Activated CD4-positive, alpha-beta memory T cell treated with anti-CD3 and anti-CD28 coated beads for 36 hours (primary cell): ENCODE measurements at places on chromosomes 1 and 21. TPM values are rescaled to one million over a fixed set of nuclear protein-coding genes. Genes with fewer than 3 reads are reported as not detected.

The IFI16 gene
- 215 TPM for total RNA-seq

The SF3B4 gene
- 72.7 TPM for total RNA-seq

The RPTN gene
- not detected for total RNA-seq

The GSTM2 gene
- 11.9 TPM for total RNA-seq

The ALX3 gene
- not detected for total RNA-seq

The BCAN gene
- total RNA-seq = not detected

The LRRC39 gene
- total RNA-seq = 0.17 TPM

DNA sequence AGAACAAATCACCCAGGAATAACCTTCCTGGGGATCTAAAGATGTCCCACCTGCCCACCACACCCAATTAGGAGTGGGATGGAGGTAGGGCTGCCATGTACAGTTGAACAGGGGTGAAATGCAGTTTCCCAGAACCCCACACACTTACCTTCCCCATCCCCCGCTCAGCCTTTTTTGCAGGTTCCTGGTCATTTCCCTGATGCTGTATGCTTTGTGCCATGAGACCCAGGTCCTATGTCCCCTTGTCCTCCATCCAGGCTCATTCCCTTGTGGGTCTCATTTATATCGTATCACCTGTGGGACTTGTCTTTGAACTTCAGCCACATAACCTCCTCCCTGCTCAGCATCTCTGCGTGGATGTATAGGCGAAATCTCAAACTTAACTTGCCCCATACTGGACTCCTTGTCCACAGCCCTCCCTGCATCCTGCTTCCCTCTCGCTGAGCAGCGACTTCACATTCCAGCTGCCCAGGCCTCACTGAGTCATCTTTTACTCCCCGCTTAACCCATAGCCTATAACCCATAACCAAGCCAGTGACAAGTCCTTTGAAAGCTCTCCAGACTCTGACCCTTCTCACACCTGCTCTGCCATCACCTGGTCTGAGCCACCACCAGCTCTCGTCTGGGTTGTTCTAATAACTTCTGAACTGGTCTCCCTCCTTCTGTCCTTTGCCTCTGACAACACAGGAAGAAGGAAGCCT, 4.7 kb downstream of the LDLRAD2 start:
- H3K4me3 ChIP-seq = no peak overlapping the region
- H3K27ac ChIP-seq = no peak overlapping the region
- H3K4me1 ChIP-seq = peaks cover 4% of the 10 kb centered on the region
- no peaks in the 10 kb centered on the region for H3K36me3 ChIP-seq
- no peak for DNase-seq
- peaks cover 9% of the 10 kb centered on the region for H3K27me3 ChIP-seq

GRCh38 chr21:46163380-46163779, 8.0 kb upstream of the FTCD start:
- no peak overlapping the region for H3K27ac ChIP-seq
- DNase-seq = no peak
- H3K4me3 ChIP-seq = no peak overlapping the region
- H3K27me3 ChIP-seq = no peaks in the 10 kb centered on the region
- no peaks in the 10 kb centered on the region for H3K4me1 ChIP-seq

- H3K27me3 ChIP-seq = peaks cover 15% of the 10 kb centered on the region
- no peaks in the 10 kb centered on the region for H3K4me1 ChIP-seq
- DNase-seq = no peak
- H3K4me3 ChIP-seq = no peak overlapping the region
- H3K27ac ChIP-seq = no peak overlapping the region
These were observed 156.5 kb upstream of the KLHDC7A start for GRCh38 chr1:18324246-18324645.

GRCh38 chr1:153309441-153309840, 3.3 kb downstream of the PGLYRP3 start:
- no peak overlapping the region for H3K4me3 ChIP-seq
- no peaks in the 10 kb centered on the region for H3K4me1 ChIP-seq
- H3K27ac ChIP-seq = no peak overlapping the region
- no peak for DNase-seq

GRCh38 chr1:15684468-15685291, 560 bp downstream of the PLEKHM2 start:
- H3K27me3 ChIP-seq = no peaks in the 10 kb centered on the region
- peak overlapping the region; percentile 86 for H3K4me3 ChIP-seq
- DNase-seq = peak; percentile 50
- peaks cover 39% of the 10 kb centered on the region for H3K4me1 ChIP-seq
- H3K27ac ChIP-seq = peak overlapping the region; percentile 87

- no peak overlapping the region for H3K4me3 ChIP-seq
- DNase-seq = no peak
- H3K4me1 ChIP-seq = no peaks in the 10 kb centered on the region
- H3K36me3 ChIP-seq = no peaks in the 10 kb centered on the region
These were observed 78.3 kb downstream of the CLEC20A start for GRCh38 chr1:178418284-178418955.

GRCh38 chr1:227574926-227575325, 11.6 kb downstream of the ZNF678 start:
- no peaks in the 10 kb centered on the region for H3K27me3 ChIP-seq
- DNase-seq = no peak
- H3K4me1 ChIP-seq = peaks cover 7% of the 10 kb centered on the region
- H3K4me3 ChIP-seq = no peak overlapping the region
- no peak overlapping the region for H3K27ac ChIP-seq
- H3K36me3 ChIP-seq = peaks cover 46% of the 10 kb centered on the region

- no peak overlapping the region for H3K27ac ChIP-seq
- H3K4me1 ChIP-seq = peaks cover 10% of the 10 kb centered on the region
- H3K4me3 ChIP-seq = no peak overlapping the region
- no peak for DNase-seq
- no peaks in the 10 kb centered on the region for H3K27me3 ChIP-seq
- H3K36me3 ChIP-seq = peaks cover 12% of the 10 kb centered on the region
These were observed 342.5 kb downstream of the DISC1 start for GRCh38 chr1:231969076-231969475.

DNA sequence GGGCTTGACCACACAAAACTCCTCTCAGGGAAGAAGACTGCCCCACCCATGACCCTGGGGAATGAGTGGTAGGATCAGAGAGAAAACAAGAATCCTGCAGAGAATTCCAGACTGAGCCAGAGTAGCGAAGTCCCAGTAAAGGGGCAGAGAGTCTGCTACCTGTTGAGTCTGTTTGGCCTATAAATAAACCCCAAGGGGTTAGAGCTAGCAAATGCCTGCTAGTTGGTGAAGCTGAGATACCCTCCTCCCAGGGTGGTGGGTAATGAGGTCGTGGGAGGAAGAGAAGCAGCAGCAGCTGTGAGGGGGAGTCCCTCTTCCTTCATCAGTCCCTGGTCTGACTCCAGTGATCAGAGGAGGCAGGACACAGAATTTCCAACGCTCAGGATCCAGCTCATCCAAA, 2.5 kb downstream of the TRAF3IP3 start:
- H3K36me3 ChIP-seq = peaks cover 72% of the 10 kb centered on the region
- H3K27me3 ChIP-seq = no peaks in the 10 kb centered on the region

DNA sequence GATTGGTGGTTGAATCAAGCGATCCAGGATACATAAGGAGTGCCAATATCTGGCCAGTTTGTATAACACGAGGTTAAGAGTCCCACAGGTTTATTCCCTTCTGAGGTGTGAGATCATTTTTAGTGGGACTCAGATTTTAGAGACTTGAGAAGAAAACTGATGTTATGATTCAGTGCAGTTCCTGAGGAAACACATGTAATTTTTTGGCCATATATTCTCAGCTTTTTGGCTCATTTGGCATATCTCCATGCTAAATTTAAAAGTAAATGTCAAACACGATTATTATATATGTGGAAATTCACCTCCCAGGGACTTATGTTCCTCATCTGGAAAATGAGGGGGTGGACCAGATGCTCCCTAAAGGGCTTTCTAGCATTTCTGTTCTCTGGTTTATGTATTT, 39.2 kb upstream of the SERBP1 start:
- no peaks in the 10 kb centered on the region for H3K36me3 ChIP-seq
- no peak overlapping the region for H3K4me3 ChIP-seq
- peaks cover 2% of the 10 kb centered on the region for H3K27me3 ChIP-seq

DNA sequence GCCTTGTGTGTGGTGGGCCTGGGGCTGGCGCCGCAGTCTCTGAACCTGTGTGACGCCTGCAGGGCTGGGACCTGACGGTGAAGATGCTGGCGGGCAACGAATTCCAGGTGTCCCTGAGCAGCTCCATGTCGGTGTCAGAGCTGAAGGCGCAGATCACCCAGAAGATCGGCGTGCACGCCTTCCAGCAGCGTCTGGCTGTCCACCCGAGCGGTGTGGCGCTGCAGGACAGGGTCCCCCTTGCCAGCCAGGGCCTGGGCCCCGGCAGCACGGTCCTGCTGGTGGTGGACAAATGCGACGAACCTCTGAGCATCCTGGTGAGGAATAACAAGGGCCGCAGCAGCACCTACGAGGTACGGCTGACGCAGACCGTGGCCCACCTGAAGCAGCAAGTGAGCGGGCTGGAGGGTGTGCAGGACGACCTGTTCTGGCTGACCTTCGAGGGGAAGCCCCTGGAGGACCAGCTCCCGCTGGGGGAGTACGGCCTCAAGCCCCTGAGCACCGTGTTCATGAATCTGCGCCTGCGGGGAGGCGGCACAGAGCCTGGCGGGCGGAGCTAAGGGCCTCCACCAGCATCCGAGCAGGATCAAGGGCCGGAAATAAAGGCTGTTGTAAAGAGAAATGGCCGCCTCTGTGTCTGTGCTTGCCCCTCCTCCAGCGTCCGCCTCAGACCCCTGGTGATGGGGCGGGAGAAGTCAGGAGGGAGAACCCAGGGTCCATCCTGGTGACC, 788 bp downstream of the ISG15 start:
- H3K4me1 ChIP-seq = peaks cover 26% of the 10 kb centered on the region
- DNase-seq = peak; percentile 49
- peak overlapping the region; percentile 90 for H3K27ac ChIP-seq

DNA sequence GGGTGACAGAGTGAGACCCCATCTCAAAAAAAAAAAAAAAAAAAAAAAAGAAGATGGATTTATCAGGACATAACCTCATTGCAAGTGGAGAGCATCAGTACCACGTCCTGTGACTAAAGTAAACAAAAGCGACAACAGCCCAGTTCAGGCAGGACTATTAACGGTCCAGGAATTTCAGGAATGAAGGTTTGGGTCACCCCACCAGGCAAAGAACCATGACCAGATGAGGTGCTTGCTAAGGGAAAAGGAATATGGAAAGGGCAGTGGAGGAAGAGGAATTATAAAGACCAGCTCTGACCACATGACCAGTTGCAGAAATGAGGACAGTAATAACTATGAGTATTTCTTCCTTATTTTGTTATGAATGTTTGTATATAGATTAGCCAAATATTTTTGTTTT, 35.4 kb upstream of the EIF4G3 start:
- H3K4me1 ChIP-seq = peaks cover 10% of the 10 kb centered on the region
- DNase-seq = no peak

GRCh38 chr1:39360731-39361130, 130.7 kb upstream of the BMP8A start:
- peaks cover 52% of the 10 kb centered on the region for H3K36me3 ChIP-seq
- H3K27me3 ChIP-seq = no peaks in the 10 kb centered on the region
- no peak overlapping the region for H3K4me3 ChIP-seq
- no peak for DNase-seq
- no peak overlapping the region for H3K27ac ChIP-seq
- peaks cover 2% of the 10 kb centered on the region for H3K4me1 ChIP-seq

DNA sequence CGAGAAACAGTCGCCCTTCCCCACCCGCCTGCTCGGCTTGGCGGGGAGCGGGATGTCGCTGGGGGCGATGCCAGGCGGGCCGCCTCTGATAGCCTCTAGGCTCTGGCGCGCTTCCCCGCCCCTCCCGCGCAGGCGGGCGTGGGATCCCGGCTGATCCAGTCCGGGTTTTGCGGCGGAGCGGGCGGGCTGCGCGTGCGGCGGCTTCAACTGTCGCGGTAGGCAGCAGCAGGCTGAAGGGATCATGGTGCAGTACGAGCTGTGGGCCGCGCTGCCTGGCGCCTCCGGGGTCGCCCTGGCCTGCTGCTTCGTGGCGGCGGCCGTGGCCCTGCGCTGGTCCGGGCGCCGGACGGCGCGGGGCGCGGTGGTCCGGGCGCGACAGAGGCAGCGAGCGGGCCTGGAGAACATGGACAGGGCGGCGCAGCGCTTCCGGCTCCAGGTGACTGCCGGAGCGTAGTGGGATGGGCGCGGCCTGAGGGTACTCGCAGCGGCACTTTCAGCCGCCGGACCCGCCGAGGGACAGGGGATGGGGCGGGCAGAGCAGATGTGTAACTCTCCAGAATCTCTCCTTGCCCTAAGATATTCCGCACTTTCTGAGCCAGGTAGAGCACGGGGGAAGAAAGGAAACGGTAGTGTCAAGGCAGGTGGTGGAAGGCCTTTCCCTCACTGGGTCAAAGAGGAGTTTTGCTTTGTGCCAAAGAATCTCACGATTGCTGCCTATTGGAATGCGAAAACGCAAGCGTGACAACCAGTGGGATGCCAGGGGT, at the start of gene FAAH:
Gene FAAH, plus strand, starts transcription at position 210 of the 764 bp plus-strand sequence. Its CDS starts 32 bp downstream, at position 242.
- H3K4me1 ChIP-seq = peaks cover 9% of the 10 kb centered on the region
- peak within 1 kb of the TSS; percentile 54 for H3K4me3 ChIP-seq
- peaks cover 20% of the 10 kb centered on the region for H3K27me3 ChIP-seq

GRCh38 chr1:15758953-15759661, 512 bp downstream of the FBLIM1 start:
- DNase-seq = no peak
- H3K4me1 ChIP-seq = peaks cover 12% of the 10 kb centered on the region
- H3K27ac ChIP-seq = no peak overlapping the region
- no peaks in the 10 kb centered on the region for H3K36me3 ChIP-seq

DNA sequence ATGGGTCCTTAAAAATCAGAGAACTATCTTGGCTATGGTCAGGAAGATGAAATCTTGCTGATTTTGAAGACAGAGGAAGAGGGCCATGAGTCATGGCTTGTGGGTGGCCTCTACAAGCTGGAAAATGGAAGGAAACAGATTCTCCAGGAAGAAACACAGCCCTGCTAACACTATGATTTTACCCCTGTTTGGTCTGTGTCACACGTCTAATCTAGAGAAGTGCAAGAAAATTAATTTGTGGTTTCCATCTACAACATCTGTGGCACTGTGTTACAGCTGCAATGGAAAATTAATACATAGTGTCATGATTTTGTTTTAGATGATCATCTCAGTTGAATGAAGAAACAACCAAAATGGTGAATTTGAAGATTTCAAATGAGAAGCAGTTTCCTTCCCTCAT, 288.7 kb upstream of the NRIP1 start:
- H3K36me3 ChIP-seq = no peaks in the 10 kb centered on the region
- H3K27me3 ChIP-seq = no peaks in the 10 kb centered on the region
- H3K27ac ChIP-seq = no peak overlapping the region
- H3K4me3 ChIP-seq = no peak overlapping the region

DNA sequence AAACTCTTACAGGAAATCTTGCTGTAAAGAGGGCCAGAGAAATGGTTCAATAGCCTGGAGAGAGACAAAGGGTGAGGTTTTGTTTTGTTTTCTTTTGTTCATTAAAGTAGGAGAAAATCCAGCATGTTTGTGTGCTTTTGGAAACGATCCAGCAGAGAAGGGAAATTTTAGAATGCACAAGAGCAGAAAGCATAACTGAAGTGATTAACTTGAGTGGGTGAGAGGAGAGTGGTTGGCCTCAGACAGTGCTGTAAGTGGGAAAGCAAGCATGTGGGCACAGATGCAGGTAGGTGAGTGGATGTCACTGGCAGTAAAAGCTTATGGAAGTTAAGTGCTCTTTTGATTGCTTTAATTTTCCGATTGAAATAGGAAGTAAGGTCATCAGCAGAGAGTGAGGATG, 50.2 kb downstream of the EEIG2 start:
- no peak overlapping the region for H3K27ac ChIP-seq
- H3K36me3 ChIP-seq = peaks cover 2% of the 10 kb centered on the region
- H3K27me3 ChIP-seq = no peaks in the 10 kb centered on the region
- H3K4me1 ChIP-seq = no peaks in the 10 kb centered on the region
- no peak overlapping the region for H3K4me3 ChIP-seq
- no peak for DNase-seq

GRCh38 chr21:19340303-19340702, 936.7 kb upstream of the TMPRSS15 start:
- H3K27me3 ChIP-seq = no peaks in the 10 kb centered on the region
- H3K4me1 ChIP-seq = no peaks in the 10 kb centered on the region
- H3K27ac ChIP-seq = no peak overlapping the region
- no peak for DNase-seq
